ENCODE measurements at places on chromosomes 1 and 21.

DNA sequence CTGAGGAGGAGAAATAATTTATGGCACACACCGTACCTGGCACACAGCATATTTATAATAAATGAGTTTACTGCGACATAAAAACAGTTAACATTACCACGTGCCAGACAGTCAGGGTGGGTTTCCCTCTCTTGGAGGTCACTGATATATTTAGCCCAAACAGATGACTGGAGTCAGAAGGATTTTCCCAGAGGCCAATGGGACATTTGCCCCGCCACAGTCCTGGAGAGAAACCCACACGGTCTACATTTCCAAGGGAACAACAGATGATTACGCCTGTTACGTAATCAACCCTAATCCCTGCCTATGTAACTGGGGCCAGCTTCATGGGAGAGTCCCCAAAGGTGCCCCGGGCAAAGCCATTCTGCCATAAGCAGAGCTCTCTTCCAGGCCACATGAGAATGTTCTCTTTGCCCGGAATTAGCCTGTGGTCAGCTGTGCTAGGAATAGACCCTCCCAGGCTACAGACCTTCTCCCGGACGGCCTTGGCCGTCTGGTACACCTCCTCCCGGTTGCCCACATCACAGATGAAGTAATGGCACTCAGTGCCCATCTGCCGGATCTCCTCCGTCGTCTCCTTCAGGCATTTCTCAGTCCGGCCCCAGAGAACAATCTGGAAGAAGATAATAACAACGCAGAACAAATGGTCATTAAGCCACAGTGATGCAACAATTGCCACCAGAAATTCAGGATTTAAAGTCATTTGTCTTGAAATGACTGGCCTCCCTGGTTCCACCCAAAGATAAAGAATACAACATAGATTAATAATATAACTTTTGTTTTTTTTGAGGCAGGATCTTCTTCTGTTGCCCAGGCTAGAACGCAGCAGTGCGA, 37.7 kb downstream of the DHRS3 start:
- DNase-seq = no peak

DNA sequence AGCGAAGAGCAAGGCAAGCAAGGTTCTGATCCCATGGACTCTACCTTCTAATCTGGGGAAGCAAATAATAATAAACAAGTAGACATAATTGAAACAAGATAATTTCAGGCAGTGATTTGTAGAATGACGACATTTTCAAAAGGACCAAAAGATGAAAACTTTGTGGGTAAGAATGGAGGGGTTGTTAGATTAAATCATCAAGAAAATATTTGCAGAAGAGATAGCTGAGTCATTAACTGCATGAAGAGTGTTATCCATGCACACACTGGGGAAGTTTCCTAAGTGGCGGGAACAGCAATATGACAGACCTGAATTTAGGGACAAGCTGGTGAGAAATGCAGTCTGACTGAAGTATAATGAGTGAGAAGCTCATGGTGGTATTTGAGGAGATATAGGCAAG, 583.1 kb upstream of the RGS18 start:
- no peak for DNase-seq

- no peak for DNase-seq
These were observed 274.8 kb upstream of the AJAP1 start for GRCh38 chr1:4379451-4380175.

DNA sequence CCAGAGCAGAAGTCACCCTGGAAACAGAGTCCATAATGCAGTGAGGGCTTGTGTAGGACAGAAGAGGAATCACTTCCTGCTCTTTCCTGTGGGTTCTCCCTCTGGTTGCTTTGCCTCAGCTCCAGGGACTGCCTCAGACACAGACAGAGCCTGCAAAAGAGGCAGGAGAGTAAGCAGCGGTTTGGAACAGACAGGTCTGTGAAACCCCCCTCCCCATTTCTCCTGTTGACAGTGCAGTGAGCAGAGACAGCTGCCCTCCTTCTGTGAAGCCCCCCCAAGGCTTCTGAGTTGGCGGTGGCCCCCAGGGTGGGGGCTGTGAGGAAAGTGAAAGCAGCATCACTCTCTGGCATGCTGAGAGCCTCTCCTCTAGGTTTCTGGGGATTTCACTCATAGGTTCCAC, 53.0 kb downstream of the MAB21L3 start:
- no peak for DNase-seq

DNA sequence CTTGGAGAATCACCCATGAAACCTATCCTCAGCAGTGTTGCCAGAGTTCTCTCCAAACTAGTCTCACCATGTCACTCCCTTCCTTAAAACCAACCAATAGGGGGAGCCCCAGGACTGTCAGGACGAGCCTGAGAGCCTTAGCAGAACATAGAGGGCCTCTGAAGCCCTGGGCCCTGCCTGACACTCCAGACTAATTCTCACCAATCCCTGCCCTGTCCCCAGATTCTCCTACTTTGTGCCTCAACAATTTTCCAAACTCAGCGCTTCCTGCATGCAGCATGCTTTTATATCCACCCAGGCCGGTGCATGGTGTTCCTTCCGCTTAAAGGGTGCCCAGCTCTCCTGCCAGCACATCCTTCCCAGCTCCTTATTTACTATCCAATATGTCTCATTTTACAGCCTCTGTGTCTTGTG, 42.7 kb downstream of the HSD3B1 start:
- DNase-seq = peak; percentile 95

GRCh38 chr1:26122988-26123973, 11.7 kb downstream of the PDIK1L start:
- peak; percentile 45 for DNase-seq

- DNase-seq = no peak
These were observed 23.4 kb upstream of the ADARB1 start for GRCh38 chr21:45050797-45051489.

DNA sequence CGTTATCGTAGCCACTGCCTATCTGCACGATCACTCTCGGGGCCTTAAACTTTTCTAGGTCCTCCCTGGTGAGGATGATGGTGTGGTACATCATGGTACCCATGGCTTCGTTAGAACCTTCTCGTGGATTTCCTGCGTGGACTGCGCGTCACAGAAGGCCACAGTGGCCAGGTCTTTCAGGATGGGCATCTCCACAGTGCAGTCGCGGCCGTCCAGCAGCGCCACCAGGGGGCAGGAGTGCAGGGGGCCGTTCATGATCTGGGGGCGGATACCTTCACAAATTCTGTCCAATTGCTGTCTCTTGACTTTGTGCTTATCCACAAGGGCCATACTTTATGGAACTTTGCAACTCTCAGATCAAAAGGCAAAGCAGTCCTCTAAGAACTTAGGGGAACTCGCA, 69.6 kb downstream of the WLS start:
- DNase-seq = no peak

DNA sequence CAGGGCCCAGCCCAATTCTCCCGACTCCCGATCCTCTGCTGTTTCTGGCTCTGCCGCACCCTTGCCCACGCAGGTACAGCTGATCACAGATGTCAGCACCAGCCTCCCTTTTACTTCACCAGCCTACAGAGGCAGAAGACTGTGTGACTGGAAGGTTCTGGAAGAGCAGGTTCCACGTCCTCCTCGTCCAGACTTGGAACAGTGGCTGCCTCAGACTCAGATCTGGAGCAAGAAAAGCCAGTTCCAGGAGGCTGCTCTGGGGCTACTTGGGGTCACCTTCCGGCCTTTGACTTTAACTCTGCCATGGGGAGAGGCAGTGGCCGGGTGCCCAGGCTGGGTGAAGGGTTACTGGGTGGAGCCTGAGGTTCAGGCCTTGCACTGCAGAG, 16.1 kb upstream of the KLHDC7A start:
- DNase-seq = no peak

DNA sequence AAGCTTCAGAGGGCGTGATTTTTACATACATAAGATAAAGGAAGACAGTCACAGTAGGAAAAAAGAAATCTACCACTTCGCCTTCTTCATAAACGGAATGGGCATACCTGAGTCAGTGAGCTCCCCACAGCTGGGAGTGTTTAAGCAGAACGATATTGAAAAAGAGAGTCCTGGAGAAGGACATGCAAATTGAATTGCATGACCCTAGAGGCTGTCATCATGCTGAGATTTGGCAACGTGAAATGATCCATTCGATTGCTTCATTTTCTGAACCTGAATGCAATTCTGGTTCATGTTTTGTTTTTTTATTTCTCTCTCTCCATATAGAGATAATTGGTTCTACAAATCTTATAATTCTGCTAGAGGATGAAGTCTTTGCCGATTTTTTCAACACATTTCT, 3.7 kb downstream of the RGSL1 start:
- peak; percentile 36 for DNase-seq

DNA sequence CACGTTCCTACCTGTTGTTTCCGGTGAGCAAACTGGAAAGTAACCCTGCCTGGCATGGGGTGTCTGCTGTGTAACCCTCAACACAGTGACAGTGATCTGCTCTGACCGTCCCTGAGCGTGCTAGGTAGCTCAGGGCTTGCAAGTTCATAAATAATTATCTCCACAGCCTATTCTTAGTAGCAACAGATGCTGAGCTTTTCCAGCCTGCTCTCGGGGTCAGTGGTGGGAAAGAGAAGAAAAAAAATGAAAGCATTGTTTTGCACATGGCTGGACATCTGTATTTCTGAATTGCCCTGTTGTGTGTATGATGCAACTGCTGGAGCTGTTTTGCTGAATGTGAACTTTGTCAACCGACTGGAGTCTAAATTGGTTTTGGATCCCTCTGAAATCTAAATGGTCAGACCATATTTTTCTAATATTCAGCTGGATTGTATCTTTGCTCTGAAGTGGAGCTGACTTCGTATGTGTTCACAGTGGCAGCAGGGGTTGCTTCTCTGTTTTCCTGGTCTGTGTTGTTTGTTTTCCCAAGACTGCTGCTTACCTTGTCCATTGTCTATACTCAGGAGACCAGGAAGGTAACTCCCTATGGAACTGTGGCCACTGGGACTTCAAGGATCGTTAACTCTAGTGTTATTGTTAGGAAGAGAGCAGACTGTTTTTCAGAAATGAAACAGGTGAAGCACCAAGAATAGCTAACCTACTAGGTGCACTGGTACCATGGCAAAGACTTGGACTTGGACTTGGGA, 27.0 kb downstream of the TGFB2 start:
- DNase-seq = no peak

GRCh38 chr1:171742577-171742922, 685 bp upstream of the VAMP4 start:
- peak; percentile 33 for DNase-seq

- no peak for DNase-seq
These were observed 21.6 kb downstream of the TNN start for GRCh38 chr1:175089136-175089718.

DNA sequence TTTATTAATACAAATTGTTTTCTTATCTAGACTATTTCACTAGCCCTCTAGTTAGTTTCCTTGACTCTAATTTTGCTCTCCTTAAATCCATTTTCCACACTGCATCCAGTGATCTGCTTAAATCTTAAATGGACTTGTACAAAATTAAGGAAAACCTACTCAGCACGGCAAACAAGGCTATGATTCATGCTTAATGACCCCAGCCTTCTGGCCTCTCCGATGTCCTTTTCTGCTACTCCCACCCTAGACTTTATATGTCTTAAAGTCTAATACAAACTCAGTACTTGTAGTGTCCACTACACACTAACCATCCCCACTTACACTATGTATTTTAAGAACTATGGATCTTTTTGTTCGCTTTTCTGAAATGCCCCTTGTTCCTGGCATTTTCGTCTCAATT, 2.2 kb downstream of the TMED5 start:
- DNase-seq = no peak

DNA sequence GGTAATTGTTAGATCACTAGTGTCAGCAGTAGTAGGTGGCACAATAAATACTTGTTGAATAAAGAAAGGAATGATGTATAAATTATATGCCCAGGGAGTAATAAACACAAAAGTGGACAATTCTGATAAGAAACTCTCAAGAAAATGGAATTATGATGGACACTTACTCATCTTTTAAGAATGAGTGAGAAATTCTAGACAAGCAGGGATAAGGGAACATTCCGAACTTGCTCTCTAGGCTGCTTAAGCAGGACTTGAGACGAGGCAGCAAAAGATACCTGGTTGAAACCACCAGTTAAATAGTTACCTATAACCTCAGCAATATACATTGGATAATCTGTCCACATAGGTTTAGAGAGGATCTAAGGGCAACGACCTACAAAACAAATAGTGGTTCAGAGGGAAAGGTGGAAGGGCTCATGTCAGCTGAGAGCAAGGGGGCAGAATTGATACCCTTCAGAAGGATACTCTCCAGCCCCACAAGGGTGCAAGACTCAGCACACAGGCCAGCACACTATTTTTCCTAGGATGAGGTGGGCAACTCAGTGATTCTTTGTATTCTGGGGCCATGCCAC, 46.3 kb downstream of the XCL2 start:
- DNase-seq = no peak

GRCh38 chr21:26469789-26470188, 103.3 kb downstream of the CYYR1 start:
- peak; percentile 85 for DNase-seq

DNA sequence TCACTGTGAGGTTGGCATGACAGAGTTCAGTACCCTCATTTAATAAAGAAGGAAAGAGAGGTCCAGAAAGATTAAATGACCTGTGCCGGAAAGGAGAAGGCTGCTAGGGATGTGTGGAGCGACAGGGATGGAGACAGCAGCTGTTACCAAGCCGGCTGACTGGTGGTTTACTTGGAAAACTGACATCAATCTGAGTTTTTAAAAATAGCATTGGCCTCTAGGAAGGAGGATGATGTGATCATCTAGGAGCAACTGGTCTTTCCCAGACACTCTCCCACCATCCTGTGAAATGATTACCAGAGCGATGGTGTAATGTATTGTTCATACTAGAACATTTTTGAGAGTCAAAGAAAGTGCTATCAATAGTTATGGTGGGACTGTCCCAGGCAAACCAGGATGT, 154.4 kb downstream of the ZSCAN20 start:
- no peak for DNase-seq

DNA sequence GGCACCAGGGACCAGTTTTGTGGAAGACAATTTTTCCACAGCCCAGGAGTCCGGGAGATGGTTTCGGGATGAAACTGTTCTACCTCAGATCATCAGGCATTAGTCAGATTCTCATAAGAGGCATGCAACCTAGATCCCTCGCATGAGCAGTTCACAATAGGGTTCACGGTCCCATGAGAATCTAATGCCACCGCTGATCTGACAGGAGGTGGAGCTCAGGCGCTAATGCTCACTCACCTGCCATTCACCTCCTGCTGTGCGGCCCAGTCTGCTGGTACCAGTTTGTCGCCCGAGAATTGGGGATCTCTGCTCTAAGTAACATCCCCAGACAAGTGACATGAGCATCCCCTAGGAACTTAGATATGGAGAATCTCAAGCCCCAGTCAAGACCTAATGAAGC, 180.7 kb downstream of the COQ8A start:
- DNase-seq = no peak

GRCh38 chr21:26614251-26614650, 41.2 kb upstream of the CYYR1 start:
- peak; percentile 0 for DNase-seq

- DNase-seq = no peak
These were observed at the start of gene OR14K1 for GRCh38 chr1:247738315-247738714. OR14K1 (plus strand) TSS chr1:247738615; CDS start chr1:247738615, 0 bp downstream.

Measured in inflammatory macrophage treated with lipopolysaccharide for 1 hour (primary cell).